ENCODE measurements at places on chromosomes 13 and 19.

- DNase-seq: no peak
Measured at GRCh38 chr19:49645592-49645991, 3.6 kb downstream of the SCAF1 start.

DNA sequence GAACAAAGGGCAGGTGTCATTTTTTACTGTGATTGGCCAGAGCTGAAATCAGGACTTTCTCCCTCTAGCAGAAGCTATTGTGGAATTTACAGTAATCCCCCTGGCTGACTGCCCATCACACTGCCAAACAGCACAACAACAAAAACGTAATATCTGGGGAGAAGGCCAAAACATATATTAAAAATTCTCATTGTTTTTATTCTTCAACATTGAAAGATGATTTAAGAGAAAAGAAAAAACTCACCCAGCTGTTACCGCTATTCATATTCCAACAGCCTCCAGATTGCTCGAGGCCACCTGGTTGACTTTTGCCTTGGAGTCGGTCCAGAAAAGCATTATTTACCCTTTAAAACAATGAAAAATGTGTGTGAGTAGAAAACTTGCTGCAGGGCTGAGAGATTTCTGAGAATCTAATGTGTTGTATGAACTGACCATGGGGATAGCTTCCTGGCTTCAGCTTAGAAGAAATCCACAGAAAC is 97.2 kb downstream of the EPSTI1 start:
- DNase-seq: peak; percentile 41

- no peak for DNase-seq
Measured at GRCh38 chr19:2973229-2973628, 4.1 kb upstream of the TLE6 start.

- no peak for DNase-seq
Measured at GRCh38 chr19:311813-312261, 20.6 kb upstream of the PLPP2 start.

- DNase-seq: no peak
Measured at GRCh38 chr19:7304200-7304599, 10.0 kb upstream of the INSR start.

DNA sequence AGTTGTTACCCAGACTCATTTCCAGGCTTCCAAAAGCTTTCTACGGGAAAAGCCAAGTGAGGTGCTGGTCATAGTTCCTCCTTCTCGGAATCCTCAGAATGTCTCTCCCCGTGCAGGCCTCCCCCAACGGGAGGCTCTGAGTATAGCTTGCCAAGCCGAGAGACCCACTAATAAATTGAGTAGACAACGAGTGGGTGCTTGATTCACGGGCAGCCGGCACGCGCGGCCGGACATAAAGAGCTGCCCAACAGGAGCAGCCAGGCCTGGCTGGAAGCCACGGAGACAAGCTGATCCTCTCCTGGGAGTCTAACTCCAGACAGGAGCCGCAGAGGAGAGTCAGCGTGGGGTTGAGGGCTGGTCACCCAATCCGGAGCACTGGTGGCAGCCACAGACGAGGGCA is 43.4 kb upstream of the MEDAG start:
- DNase-seq: no peak

DNA sequence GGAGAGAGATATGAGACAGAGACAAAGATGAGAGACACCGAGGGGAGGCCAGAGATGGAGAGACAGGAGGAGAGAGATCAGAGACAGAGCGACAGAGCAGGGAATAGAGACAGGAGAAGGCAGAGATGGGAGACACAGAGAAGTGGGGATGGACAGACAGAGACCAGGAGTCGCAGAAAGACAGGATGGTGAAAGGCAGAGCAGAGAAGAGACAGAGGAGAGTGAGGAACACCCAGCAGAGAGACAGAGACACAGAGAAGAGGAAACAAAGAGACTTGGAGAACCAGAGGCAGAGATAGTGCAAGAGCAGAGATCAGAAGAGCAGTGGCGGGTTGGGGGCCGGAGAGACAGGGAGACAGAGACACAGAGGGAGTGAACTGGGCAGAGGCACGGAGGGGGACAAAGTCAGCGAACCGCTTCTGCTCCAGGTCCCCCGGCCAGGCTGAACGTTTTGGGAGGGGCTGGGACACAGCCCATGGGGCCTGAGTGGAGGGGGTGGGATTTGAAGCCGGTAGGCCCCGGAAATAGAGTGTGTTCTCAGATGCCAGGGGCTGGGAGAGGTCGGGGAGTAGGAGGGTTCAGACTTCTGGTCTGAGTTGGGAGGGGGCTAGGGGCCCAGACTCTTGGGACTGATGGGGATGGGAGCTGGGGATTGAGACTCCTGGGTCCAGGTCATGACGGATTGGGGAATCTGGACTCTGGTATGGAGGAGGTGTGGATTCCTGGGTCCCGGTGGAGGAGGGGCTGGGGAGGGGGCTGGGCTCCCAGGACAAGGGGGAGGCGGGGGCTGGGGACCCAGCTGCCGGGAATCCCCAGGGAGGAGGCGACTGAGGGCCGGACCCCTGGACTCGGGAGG is 654 bp downstream of the ZNF579 start:
- DNase-seq: peak; percentile 48

DNA sequence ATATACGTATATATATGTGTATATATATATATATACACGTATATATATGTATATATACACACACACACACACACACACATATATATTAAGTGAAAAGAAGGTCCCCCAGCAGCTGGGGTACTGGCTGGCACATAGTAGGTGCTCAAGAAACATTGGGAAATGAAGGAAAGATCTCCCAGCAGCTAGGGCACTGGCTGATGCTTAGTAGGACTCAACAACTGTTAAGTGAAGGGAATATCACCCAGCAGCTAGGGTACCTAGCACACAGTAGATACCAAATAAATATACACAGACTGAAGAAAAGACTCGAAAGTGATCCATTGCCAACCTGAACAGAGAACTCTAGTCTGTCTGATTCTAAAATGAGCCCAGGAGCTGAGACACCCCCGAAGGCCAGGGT is 12.2 kb downstream of the PODNL1 start:
- no peak for DNase-seq

GRCh38 chr19:28430214-28430613 is 782.7 kb downstream of the UQCRFS1 start:
- no peak for DNase-seq

DNA sequence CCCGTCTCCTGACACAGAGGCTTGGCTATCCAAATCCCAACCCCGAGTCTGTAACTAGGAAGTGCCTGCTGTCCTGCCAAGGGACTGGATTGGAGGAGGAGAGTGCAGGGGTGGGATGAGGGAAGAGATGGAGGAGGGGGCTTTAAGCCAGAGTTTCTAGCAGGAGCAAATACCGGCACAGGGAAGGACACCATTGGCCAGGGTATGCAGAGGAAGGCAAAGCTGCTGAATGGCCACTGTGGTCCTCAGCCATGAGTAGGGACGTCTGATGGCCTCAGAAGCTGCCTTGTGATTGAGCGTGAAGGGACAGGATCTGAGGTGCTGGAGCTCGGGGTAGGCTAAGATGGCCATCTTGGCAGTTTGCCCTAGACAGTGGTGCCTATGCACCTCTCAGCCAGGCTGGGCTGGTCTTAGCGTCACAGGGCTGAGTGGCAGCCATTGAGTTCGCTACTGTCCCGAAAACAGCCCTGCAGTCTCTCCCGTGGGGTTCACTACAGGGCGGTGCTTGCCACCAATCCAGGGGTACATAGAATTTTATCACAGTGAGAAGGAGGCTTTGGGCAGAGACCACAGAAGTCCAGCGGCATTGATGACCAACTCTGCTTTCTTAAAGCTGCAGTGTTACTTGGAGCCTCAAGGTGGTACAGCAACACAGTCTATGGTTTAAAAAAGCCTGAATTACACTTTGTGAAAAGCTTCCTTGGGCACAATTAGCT is 61.8 kb downstream of the AKAP11 start:
- peak; percentile 11 for DNase-seq

GRCh38 chr13:26914624-26915023 is 154.0 kb upstream of the GPR12 start:
- peak; percentile 3 for DNase-seq

GRCh38 chr19:12596927-12597548 is 13.6 kb downstream of the ZNF490 start:
- no peak for DNase-seq
